ENCODE measurements at places on chromosomes 11 and 22.

DNA sequence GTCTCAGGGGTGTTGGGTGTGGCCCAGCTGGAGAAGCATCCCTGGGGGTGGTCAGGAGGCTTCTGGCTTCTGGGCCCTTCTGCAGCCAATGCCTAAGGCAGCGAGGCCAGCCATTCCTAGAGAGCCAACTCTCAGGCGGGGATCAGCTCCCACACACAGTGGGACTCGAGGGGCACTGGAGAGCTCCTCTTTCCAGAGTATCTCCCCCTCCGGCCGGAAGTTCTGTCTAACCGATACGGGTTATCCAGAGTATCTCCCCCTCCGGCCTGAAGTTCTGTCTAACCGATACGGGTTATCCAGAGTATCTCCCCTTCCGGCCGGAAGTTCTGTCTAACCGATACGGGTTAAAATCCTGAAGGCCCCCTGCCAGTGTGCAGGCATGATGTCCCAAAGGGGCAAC is 71.2 kb upstream of the B3GAT1 start:
- DNase-seq, result no peak

DNA sequence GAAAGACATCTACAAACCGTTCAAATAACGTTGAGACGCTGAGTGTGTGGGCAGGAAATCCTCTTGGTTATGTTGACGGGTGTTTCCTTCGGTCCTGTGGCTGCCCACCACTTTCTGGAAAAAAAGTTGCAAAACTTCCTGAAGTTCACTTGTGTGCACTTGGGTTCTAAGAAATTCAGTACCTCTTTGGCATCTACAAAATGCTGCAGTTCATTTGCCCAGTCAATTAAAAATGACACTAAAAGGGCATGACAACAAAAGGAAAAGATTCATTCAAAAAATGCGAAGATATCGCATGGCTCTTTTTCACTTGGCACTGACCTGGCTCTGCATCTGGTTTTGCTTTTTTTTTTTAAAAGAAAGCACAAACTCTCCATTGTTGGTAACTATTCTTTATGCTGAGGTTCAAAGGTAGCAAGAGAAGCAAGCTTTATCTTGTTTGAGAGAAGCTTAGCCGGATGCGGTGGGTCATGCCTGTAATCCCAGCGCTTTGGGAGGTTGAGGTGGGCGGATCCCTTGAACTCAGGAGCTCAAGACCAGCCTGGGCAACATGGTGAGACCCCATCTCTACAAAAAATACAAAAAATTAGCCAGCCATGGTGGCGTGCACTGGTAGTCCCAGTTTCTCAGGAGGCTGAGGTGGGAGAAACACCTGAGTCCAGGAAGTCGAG is 10.6 kb upstream of the XBP1 start:
- no peak for DNase-seq

GRCh38 chr11:104678408-104678807 is 219.9 kb downstream of the CASP12 start:
- DNase-seq, result no peak

GRCh38 chr11:15858881-15859280 is 497.5 kb downstream of the SOX6 start:
- DNase-seq, result no peak

DNA sequence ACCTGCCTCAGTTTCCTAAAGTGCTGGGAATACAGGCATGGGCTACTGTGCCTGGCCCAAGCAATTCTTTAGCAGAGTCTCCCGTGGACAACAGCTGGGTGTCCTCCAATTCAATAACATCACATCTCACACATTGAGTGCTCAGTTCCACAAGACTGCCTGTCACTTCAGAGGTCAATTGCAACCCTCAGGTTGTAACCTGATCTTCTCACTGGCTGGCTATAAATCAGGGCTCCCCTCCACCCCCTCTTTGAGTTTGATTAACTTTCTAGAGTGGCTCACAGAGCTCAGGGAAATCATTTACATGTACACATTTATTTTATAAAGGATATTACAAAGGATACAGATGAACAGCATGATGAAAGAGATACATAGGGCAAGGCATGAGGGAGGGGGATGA is 68.1 kb downstream of the MCHR1 start:
- DNase-seq, result no peak

- no peak for DNase-seq
Measured at GRCh38 chr11:126426106-126426505, 70.6 kb downstream of the ST3GAL4 start.

DNA sequence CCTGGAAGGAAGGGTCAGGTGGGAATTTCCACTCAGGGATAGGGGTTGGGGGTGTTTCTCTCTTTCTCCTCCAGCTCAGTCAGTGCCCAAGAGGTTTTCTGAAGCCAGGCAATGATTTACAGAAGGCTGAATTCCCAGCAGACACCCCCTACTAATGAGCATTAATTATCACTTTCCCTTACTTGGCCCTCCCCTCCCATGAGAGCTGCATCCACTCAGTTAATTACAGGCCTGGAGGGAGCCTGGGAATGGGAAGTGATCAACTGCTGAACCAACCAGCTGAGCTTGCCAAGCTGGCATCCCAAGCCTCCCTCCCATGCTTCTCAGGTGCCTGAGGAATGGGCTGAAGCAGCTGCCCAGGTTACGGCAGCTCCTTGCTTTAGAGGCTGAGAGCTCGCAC is 992 bp downstream of the LGALS12 start:
- DNase-seq, result no peak

- no peak for DNase-seq
Measured at GRCh38 chr22:42116848-42117424, 13.7 kb downstream of the CYP2D6 start.

GRCh38 chr11:72405009-72405408 is 29.3 kb downstream of the CLPB start:
- DNase-seq, result no peak

DNA sequence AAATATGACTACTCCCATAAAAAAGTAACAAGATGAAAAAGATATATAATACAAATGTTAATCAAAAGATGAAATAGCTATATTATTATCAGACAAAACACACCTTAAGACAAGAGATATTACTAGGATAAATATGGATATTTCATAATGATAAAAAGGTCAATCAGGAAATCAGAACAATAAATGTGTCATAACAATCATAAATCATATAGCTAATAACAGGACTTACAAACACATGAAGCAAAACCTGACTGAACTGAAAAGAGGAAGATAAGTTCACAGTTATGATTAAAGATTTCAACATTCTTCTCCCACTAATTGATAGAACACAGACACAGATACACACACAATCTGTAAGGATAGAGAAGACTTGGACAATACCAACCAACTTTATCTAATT is 47.2 kb downstream of the EIF3M start:
- no peak for DNase-seq

GRCh38 chr11:130068986-130069658 is 572 bp upstream of the APLP2 start:
- peak; percentile 50 for DNase-seq

- DNase-seq, result no peak
Measured at GRCh38 chr11:74744277-74744676, 4.4 kb upstream of the RNF169 start.

- DNase-seq, result no peak
Measured at GRCh38 chr11:118953265-118953664, 2.8 kb upstream of the UPK2 start.

- no peak for DNase-seq
Measured at GRCh38 chr11:269146-269890, 8.9 kb upstream of the NLRP6 start.

GRCh38 chr11:46999217-46999616 is 62.7 kb downstream of the CSTPP1 start:
- DNase-seq, result no peak

DNA sequence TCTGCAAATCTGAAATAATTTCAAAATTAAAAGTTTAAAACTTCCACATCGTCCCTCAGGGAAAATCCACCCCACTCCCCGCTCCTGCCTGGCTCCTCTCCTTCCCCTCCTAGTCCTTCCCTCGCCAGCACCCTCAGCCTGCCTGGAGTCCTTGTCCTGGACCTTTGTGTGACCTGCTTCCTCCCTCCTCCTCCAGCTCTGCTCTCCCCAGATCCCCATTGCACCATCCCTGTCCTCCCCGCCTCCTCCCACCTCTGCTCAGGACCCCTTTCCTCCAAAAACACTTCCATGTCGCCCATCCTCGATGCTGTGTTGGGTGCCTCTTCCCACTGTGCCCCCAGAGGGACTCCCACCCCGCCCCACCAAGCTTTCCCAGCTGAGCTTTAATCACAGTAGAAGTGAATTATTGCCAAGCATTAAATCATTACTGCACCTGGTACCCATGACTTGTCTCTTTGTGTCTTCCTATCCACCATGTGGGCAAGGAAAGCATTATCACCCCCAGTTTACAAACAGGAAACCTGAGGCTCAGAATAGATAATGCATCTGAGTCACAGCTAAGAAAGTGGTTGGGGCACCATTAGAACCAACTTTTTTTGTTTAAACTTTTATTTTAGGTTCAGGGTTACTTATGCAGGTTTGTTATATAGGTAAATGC is 2.4 kb upstream of the ZP1 start:
- DNase-seq, result no peak

GRCh38 chr22:37126383-37126782 is 16.9 kb upstream of the TMPRSS6 start:
- no peak for DNase-seq

- DNase-seq, result no peak
Measured at GRCh38 chr11:65809496-65809895, 22.6 kb downstream of the OVOL1 start.

DNA sequence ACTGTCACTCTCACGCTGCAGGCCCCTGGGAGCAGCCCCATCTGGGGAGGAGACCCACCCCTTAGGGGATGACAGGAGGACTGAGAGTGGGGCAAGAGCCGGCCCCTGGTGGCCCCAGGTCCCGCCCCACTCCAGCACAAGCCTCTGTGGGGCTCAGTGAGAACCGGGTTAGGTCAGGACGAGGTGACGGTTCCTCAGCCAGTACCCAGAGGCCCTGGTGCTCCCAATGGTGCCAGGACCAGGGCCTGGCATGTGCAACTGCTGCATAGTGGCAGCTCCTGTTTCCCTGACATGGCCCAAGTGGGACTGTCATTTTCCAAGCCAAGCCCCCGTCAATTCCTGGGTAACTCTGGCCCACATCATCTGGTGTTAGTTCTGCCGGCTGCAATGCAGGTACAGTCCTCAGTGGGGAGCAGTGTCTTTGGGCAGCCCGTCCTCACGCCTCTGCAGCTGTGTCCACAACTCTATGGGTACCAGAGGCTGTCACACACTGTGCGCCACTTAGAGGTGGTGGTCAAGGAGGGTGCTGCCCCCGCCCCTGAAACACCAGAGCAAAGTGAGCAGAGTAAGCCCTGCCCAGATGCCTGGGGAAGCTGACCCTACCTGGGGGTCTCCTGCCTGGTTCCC is 15.9 kb downstream of the CHID1 start:
- no peak for DNase-seq

DNA sequence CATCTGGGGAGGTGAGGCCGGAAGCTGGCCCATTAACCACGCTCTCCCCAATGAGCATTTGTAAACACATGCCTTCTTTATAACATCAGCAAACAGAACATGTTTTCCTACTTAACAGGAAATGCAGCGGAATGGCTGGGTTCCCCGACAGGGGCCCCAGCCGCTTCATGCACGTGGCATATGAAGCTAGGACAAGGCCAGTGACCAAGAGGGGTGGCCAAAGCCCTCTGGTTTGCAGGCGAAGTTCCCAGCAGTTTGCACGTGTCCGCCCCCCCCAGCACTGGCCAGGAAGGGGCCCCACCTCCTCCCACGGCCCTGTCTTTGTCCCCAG is 38.7 kb upstream of the LINC01488 start:
- DNase-seq, result no peak

DNA sequence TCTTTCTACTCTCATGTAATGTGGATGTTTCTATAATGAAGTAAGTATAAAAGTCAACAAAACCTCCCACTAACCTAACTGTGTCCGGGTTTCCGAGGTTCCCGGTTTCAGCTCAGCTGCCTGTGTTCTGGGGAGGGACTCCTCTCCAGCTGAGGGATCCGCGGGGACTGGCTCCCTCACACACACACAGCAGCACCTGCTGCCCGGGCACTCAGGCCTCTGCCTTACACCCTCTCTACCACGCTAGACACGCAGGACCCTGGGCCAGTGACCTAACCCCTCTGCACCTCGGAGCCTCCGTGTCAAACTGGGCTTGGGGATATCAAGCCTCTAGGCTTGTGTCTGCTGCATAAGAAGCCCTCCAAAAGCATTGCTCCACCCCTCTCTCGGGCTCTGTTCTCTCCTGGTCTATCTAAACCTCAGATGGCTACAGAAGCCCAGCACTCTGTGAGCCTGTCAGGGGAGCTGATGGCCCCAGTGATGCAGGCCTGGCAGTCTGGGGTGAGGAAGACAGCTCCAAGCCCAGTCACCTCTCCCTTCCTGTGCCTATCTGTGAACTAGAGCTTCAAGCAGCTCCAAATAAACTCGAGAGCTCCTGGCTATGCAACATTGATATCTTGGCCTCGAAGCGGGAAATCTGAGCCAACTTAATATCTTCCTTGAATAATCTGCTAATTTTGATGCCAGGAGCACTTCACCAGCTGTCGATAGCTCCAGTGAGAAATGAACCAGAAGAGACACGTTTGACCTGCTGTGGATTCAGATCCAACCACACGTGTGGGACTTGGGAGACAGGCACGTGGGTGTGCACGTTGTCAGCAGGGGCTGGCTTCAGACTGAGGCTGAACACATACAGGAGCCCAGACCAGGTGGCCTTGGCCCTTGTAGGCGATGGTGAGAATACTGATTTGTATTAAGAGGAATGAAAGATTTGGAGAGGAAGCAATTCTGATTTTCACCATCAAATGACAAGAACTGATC is 232.7 kb upstream of the B3GAT1 start:
- DNase-seq, result no peak

DNA sequence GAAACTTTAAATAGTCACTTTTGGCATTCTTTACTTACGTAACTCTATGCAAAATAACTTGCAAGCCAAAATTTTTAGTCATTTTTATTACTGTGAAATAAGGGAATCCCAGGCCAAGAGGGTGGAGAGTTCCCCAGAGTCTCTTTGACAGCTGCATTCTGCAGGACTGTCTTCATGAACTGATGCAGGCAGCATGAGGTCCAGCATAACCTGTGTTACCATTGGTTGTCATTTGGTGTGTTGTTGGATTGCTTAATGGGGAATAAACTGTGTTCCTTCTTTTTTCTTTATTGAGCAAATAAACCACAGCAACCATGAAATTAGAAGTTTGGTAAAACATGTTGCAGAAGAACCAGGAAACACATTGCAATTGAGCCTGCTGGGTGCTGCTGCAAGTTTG is 24.6 kb downstream of the MMP27 start:
- no peak for DNase-seq

- no peak for DNase-seq
Measured at GRCh38 chr11:92297567-92298553, 73.2 kb downstream of the FAT3 start.

GRCh38 chr11:126601136-126601535 is 245.7 kb downstream of the ST3GAL4 start:
- DNase-seq, result no peak
